ENCODE measurements at places on chromosomes 4 and X.

DNA sequence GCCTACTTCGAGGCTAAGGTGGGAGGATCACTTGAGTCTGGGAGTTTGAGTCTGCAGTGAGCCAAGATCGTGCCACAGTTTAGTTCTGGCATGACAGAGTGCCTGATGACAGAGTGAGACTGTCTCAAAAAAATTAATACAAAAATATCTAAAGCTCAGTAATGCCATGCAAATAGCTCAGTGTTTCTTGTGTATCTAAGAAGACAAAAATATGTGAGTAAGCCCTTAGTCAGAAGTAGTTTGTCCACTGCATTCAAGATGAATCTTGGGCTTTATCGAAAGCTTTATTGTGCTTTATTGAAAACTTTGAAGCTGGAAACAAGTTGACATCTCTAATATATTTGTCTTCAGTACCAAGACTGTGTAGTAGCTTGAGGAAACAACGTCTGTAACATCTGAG, 115.9 kb downstream of the GPAT3 start:
- DNase-seq = no peak

DNA sequence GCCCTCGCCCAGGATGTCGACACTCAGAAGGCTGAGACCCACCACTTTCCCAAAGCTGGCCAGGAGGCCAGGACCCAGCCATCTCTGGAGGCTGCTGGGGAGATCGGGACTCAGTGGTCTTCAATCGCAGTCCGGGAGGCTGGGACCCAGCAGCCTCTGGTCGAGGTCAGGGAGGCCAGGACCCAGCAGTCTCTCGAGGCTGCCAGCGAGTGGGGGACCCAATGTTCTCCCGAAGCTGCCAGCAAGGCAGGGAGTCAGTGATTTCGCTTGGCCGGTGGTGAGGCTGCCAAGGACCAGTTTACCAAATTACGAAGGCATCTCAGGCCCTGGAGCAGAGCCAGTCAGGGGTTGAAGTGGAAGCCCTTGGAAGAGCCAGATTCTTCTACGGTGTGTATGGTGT, 181.6 kb downstream of the NAF1 start:
- DNase-seq = no peak

DNA sequence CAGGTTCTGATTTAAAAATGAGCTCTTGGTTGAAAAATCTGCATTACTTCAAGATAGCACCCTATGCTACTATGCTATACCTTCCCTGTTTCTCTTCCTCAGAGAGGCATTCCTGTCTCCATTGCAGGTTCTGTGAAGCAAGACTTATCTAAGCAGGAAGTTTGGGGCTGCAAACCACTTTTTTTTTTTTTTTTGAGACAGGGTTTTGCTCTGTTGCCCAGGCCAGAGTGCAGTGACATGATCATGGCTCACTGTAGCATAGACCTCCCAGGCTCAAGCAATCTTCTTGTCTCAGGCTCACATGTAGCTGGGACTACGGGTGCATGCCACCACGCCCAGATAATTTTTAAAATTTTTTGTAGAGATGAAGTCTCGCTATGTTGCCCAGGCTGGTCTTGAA, 4.0 kb upstream of the CCNG2 start:
- DNase-seq = no peak

DNA sequence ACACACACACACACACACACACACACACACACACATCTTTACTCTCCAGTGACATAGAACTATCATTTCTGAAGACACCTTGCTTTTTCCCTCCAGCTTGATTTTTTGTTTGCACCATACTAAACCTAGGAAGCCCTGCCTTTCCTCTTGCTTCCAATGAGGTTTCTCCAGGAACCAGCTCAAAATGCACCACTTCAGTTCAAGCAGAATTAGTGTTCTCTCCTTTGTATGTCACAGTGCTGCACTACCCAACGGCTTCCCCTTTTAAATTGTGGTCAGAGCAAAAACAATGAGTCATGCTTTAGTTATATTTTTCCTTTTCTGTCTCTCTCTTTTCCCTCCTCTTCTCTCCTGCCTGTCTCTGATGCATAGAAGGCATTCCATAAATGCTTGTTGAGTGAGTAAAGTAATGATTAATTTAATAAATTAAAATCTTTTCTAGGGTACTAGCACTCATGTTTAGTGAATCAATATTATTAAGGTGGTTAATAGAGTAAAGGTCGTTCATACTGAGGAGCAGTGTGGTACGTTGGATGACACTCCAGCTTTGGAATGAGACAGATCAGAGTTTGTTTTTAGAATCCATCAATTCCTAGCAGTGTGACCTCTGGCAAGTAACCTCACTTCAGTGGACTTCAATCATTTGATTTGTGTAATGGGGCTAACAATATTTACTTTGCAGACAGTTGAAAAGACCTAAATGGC, 5.9 kb downstream of the RTL3 start:
- no peak for DNase-seq

GRCh38 chrX:40644821-40645358, 2.5 kb downstream of the CXorf38 start:
- peak; percentile 7 for DNase-seq

DNA sequence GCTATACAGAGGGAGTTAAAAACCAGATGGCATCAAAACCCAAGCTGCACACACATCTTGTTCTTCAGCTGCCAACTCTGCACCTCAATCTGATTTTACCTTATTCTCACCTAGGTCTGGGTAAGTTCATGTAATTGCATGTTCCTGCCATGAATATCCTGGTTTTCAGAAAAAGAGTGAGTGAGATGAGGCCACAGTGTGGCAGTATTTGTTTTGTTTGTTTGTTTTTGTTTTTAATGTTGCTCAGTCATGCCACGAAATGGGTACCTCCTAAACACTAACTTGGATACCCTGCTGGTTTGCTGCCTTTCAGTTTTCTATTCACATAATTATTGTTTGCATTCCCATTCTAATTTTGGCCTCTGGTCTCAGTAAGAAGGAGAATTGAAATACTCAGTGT, 22.5 kb downstream of the TMEM164 start:
- no peak for DNase-seq

GRCh38 chr4:145679520-145679919, 426 bp upstream of the C4orf51 start:
- no peak for DNase-seq

GRCh38 chr4:185287031-185287430, 77.6 kb downstream of the SNX25 start:
- no peak for DNase-seq

GRCh38 chr4:92333016-92333415, 29.2 kb downstream of the GRID2 start:
- DNase-seq = no peak

DNA sequence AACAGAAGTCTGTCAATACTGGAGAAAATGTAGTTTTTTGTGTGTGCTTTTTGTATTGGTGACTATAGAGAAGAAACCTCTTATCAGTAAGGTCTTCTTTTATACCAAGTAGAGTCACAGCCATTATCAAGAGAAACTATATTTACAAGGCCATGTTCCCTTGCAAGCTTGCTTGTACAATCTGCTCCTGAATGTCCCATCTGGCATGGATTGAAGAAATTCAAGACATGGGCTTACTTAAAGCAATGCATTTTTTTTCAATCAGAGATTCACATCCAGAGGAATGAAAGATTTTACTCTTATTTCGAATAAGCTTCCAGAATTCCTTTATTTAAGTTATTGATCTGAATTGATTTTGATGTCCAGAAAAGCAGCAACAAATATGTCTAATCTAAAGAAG, 537.3 kb upstream of the RPS6KA3 start:
- DNase-seq = no peak

- DNase-seq = no peak
Observed at GRCh38 chr4:101334963-101335572, 12.3 kb downstream of the PPP3CA start.

DNA sequence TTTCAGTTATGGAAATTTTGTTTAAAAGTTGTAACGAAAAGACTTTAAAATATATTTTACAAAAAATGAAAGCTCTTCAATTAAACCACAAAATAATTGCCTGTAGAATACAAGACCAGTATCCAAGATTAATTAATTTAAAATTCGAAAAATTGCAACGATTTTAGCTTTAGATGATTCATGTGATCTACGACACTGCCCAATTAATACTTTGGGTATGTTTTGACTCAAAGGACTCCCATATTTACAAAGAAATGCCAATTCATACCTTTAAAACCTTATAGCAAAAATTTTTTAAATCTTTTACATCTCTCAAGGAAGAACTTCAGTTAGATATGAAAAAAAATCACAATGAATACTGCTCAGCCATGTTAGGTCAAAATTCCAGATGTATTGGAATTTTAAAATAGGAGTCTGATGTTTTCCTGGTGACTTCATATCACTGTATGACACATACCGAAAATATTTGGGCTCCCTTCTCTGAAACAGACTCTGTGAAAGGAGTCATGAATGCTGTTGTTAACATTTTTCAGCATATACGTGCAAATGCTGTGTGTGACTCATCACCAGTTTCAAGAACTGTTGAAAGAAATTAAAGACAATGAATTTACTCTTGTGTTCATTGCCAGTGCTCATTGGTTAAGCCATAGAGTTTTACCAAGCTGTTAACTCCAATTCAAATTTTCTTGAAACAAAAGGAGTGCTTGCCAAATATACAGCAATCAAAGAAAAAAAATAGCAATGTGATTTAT, 13.8 kb upstream of the SMS start:
- no peak for DNase-seq

DNA sequence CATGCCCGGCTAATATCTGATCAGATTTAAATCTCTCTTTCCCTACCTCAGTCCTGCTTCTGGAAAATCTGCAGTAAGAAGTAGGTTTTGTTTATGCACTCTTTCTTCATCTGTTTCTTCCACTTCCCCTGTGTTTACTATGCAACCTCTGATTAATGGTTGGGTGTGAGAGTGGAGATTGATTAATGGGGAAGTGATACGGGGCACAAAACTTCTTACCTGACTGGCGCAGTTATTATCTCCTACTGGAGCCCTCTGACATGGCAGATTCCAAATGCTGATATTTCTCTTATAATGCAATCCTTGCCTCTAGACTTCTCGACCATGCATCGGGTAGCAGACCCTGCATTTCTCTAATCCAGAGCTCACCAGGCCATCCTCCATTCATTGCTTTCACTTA, 60.2 kb upstream of the HPGD start:
- no peak for DNase-seq

- no peak for DNase-seq
Observed at GRCh38 chrX:117327373-117327772, 789.2 kb downstream of the KLHL13 start.

- no peak for DNase-seq
Observed at GRCh38 chr4:93814722-93815121, 13.8 kb upstream of the ATOH1 start.

- DNase-seq = no peak
Observed at GRCh38 chrX:17299206-17299605, 75.8 kb upstream of the NHS start.

DNA sequence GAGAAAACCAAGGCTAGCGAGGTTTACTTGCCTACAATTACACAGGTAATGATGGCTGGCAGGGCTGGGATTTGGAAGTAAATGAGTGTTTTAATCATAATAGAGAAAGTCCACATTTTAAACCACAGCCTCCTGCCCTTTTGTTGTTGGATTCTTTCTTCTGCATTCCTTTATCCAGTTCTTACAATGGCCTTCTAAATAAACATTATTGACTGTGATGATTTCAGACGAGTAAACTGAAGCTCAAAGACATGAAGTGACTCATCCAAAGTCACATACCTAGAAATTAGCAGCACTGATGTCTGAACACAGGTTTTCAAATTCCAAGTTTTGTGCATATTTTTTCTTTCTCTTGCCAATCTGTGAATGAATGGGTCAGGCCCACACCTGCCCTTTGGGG, 51.2 kb upstream of the C1QTNF7 start:
- no peak for DNase-seq

GRCh38 chr4:185309770-185310169, 86.0 kb downstream of the LRP2BP start:
- DNase-seq = no peak

DNA sequence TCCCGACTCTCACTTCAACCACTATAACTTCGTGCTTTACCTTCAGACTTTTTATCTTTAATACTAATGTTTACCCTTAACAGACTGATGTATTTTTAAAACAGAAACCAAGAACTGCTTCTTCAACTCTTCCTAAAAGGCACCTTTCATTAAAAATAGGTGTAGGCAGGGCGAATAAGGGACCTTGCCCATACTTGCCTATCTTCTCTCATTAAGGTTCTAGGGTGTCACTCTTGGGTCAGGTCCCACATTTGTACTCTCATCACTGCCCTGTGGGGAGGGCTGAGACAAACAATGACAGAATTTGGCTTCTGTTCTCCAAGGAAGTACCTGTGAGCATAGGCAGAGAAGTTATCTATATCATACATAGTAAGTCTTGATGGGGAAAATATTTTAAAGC, 69.7 kb downstream of the ANKRD50 start:
- DNase-seq = no peak
